Left lung (tissue), 14 donors: ENCODE measurements at places on chromosomes 12 and 14.
A peak's percentile ranks its signal among the peaks of the same experiment; 100 is the strongest.

- DNase-seq = no peak
These were observed 34.2 kb upstream of the RNASE1 start for GRCh38 chr14:20836668-20837338.

- DNase-seq = peak; percentile 75
These were observed 84.4 kb downstream of the VWF start for GRCh38 chr12:6039894-6040601.

DNA sequence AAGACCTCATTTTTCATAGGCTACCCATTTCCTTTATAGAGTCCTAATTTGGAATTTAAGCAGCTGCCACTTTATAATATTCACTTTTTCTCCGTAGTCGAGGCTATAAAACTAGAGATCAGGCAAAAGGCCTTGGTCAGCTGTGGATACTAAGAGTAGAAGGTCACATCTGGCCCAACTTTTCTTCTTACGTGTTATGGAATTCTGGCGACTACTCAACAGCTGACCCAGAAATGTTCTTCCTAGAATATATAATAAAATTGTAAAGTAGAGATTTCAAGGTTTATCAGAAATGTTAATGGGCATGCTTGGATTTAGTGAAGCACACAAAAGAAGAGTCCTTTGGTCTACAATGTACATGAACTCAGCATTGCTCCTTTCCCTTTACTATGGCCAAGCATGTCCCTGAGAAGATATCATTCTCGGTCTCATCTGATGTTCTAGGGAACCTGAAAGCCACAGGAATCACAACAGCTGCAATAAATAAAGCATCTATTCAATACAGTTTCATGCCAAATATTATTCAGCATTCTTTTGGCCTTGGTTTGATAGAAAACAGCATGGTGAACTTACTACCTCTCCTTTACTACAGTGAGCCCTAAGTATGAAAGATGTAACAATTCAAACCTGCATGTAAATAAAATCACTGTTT is 261.4 kb upstream of the NPAS3 start:
- no peak for DNase-seq

DNA sequence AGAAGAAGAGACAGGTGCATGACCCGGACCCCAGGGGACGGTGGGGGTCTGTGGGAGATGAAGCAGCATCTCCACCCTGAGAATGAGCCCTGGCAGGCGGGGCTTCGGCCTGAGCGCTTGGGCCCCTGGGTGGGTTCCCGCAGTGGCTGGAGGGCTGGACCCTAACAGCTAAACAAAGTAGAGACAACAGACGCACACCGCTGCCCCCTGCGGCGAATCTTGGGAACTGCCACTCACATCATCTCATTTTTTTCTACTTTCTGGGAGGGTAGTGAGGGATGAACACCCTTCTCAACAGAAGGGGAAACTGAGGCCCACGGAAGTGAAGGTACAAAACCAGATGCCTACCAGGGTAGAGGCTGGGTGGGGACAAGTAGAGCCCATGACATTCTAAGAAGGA is 104.7 kb downstream of the RFLNA start:
- DNase-seq = no peak

DNA sequence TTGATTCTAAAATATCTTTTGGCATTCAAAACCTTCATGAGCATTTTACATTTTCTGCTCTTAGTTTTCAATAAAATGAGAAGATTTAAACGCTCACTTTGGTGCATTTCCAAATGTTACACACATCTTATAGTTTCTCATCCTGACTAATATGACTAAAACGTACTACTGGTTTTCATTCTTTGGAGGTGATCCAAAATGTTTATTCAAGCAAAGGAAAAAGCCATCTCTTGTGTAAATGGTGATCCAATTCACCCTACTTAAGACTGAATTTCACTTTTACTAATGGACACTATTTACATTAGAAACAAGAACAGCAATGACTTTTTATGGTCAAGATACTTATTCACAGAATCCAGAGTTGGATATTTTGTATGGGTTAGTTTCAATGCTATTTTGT is 86.6 kb downstream of the KITLG start:
- peak; percentile 5 for DNase-seq

DNA sequence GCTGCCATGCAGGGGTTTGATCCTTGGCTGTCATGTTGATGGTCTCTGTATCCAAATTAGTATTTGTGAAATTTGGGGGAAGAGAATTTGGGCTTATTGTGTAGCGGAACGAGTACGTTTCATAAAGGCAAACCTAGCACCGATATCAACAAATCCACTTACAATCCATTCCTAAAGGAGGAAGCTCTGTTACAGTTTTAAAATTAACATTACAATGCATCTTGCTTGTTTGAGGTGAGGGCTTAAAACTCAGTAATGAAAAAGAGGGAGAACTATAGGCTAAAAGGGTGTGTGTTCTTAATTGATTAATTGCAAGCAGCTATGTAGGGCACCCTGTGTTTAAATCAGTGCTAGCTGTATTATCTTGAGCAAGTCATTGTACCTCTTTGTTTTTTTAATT is 13.7 kb downstream of the RASSF3 start:
- DNase-seq = no peak

DNA sequence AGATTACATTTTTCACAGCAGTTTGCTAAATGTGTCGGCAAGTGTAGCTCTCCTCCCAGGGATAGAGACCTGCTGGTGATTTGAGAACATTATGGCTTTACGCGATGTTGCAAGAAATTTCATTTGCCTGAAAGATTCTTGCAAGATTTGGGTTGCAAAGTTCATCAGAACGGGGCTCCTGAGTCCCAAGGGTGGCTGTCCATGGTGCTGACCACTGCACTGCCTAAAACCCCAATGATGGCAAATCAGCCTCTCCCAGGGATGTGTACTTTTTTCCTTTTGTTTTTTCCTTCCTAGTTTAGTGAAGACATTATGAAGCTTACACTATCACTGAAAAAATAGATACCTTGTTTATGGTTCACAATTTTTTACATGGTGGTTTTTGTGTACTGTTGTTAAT is 85.4 kb downstream of the WSCD2 start:
- peak; percentile 57 for DNase-seq

DNA sequence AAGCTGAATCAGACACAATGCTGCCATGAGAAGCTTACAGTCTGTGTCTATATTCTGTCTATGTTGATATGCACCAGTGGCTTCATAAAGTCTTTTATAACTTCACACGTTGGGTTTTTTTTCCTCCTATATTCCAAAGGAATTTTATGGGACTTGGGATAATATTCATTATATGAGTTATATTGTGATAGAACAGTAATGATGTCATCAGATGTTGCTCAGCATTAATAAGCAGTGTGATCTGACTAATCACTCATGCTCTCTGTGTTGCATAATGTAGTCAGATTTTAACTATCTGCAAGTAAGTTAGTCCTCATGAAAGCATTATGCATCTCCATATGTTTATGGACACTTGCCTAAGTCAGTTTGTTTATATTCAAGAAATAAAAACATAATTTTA is 159.6 kb downstream of the PLCZ1 start:
- DNase-seq = no peak

DNA sequence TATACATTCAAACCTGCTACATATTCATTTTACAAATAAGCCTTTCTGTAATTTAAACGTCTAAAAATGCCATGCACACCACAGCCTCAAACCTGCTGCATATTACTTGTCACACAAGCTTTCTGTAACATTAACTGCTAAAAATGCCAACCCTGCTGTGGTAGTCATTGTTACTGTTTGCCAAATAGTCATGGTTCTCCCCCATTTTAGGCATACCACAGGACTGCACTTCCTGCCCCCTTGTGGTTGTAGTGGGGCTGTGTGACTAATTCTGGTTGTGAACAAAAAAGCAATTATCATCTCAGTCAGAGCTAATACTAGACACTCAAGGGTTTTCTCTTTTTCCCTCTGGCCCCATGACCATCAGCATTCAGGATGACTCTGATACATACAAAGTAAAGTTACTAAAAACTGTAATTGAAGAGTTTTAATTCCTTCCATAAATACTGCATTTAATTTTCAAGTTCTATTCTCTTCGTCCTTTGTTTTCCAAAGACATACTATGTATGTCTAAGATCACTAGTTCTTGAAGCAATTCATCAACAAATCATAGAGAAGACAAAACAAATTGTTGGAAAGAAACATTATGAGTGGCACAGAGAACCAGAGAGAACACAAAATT is 5.7 kb upstream of the SLC35F4 start:
- DNase-seq = no peak

- no peak for DNase-seq
These were observed 58.7 kb upstream of the CCND2 start for GRCh38 chr12:4214877-4215228.

- no peak for DNase-seq
These were observed at the start of gene NINJ2 for GRCh38 chr12:663293-663871. NINJ2 (minus strand) TSS chr12:663445; CDS start chr12:663360, 85 bp downstream.

- no peak for DNase-seq
These were observed 264.4 kb downstream of the SYT1 start for GRCh38 chr12:79128956-79129355.

- no peak for DNase-seq
These were observed 17.0 kb downstream of the NAA25 start for GRCh38 chr12:112091563-112091962.

DNA sequence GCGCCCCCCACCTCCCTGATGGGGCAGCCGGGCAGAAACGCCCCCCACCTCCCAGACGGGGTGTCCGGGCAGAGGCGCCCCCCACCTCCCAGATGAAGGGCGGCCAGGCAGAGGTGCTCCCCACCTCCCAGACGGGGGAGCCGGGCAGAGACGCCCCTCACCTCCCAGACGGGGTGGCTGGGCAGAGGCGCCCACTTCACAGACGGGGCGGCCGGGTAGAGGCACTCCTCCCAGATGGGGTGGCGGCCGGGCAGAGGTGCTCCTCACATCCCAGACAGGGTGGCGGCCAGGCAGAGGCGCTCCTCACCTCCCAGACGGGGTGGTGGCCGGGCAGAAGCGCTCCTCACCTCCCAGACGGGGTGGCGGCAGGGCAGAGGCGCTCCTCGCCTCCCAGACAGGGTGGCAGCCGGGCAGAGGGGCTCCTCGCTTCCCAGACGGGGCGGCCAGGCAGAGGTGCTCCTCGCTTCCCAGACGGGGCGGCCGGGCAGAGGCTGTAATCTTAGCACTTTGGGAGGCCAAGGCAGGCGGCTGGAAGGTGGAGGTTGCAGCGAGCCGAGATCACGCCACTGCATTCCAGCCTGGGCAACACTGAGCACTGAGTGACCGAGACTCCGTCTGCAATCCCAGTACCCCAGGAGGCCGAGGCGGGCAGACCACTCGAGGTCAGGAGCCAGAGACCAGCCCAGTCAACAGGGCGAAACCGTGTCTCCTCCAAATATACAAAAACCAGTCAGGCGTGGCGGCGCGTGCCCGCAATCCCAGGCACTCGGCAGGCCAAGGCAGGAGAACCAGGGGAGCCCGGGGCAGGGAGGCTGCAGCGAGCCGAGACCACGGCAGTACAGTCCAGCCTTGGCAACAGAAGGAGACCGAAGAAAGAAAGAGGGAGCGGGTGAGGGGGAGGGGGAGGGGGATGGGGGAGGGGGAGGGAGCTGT is 12.9 kb upstream of the PXN start:
- DNase-seq = no peak

DNA sequence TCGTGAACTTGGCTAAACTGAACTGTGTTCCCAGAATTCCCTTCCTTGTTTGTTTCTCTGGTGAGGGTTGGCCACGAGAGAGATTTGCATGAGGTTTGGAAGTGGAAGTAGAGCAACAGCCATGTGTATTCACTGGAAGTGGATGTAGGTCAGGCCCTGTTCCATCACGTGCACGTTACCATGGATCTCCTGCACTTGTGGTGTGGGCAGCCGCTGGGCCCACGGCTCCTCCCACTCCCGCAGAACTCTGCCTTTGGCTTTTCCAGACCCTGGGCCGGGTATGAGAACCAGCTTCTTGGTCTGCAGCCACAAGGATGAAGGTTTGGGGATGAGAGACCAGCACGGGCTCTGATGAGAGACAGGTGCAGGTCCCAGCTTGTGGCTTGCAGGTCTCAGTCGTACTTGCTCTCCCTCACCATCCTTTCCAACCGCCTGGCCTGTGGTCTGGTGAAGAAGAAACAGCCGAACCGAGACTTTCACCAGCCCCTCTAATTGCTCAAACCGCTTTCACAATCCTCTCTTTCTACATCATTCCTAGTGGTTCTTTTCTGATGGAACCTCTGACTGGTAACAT is 94.9 kb downstream of the DUSP16 start:
- no peak for DNase-seq

- no peak for DNase-seq
These were observed 21.7 kb upstream of the SIX1 start for GRCh38 chr14:60670989-60671388.

DNA sequence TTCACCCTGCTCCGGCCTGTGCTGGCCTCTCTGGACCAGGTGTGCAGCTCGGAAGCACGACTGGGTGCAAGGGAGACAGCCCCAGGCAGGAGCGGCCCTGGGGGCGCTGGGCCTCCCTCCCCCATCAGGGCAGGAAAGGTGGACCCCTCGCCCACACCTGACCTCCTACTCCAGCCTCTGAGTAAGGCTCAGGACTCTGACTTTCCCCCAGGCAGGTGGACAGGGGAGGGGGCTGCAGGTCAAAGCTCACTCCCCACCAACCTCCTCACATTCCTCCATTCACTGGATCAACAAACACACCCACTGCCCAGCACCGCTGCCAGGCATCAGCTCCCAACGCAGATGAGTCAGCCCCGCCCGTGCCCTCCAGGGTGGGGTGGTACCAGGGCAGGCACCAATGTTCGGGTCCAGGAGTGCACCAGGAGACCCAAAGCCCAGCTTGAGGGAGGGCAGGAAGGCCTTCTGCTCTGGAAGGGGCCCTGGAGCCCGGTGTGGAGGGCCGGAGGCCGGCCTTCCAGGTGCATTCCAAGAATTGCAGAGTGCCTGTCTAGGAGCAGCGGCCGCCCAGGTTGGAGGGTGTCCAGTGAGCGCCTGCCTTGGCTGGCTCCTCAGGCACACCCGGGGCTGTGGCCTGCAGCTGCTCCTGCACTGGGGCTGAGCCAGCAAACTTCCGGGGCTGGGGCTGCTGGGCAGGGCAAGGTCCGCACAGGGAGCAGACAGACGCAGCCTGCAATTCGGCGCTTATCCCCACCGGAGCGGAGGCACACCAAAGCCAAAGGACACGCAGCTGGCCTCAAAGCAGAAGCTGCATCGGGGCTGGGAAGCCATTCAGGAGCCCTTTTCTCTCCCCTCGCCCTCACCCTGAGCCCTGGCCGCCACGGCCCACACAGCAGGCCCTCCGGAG is 1.6 kb upstream of the INF2 start:
- peak; percentile 89 for DNase-seq

DNA sequence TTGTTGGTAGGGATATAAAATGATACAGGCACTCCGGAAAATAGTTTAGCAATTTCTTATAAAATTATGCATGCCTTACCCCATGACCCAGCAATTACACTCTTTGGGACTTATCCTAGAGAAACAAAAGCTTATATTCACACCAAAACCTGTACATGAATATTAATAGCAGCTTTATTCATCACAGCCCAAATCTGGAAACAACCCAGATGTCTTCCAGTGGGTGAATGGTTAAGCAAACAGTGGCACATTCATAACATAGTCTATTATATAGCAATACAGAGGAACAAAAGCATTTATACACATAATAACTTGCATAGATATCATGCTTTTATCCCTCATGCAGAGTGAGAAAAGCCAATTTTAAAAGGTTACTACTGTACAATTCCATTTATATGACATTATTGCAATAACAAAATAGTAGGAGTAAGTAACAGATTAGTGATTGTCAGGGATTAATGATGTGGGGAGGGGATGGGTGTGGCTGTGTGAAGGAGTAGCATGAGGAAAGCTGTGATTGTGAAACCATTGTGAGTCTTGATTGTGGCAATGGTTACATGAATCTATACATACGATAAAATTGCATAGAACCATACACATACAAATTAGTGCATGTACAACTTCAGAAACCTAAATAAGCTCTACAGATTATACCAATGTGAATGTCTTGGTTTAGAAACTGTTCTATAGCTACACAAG is 363.1 kb upstream of the OR4E1 start:
- no peak for DNase-seq

- DNase-seq = peak; percentile 55
These were observed 5.9 kb upstream of the DEGS2 start for GRCh38 chr14:100165376-100165775.
